ENCODE measurements at places on chromosomes 1 and 21.

GRCh38 chr1:192762265-192762664 is 46.6 kb upstream of the RGS2 start:
- DNase-seq = no peak

DNA sequence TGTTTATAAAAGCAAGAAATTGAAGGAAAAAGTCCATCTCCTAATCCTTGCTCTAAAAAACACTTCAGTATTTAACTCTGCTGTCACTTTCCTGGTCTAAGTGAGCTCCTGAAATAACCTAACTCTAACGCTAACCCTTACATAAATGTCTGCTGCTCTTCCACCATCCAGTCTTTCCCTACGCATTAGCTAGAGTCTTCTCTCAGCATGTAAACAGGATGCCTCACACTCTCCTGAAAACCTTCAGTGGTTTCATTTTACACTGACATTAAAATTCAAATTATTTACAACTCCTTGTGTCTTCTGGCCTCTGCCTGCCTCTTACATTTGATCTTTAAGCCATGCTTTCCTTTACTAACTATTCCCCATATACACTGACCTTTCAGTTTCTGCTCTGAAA is 697.6 kb upstream of the CXADR start:
- no peak for DNase-seq

DNA sequence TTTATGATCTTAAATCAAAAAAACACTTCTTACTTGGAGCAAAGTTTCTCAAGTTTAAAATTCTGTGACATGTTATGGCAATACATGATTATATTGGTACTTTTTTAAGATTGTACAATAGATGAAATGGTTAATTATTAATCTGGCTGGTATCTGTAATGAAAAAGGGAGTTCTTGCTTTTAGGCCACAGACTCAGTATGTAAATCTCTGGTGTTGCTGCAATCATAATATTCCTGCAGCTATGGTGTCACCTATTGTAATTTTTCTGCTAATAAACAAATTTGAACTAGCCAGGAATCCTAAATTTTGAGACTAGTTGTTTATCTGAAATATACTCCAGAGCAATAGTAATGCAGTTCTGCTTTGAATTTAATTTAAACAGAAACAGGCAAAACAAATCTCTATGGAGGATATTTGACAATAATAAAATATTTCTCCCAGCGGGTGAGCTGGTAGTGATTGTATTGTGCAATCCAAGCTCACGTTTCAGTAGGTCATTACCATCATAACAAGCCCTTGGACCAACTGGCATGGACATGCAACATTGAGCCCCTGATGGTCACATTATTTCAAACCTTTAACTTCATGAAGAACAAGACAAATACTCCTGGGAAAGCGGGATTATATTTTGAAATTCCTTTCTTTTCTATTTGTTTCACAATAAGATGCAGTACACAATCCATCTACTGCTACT is 77.2 kb upstream of the USH2A start:
- no peak for DNase-seq

- no peak for DNase-seq
These were observed 12.5 kb downstream of the S100A7A start for GRCh38 chr1:153428791-153429190.

- peak; percentile 73 for DNase-seq
These were observed 5.3 kb upstream of the TUFT1 start for GRCh38 chr1:151534662-151535278.

- DNase-seq = no peak
These were observed 215.5 kb downstream of the KCNJ6 start for GRCh38 chr21:37700641-37701202.

- DNase-seq = no peak
These were observed 82.3 kb downstream of the PLPP3 start for GRCh38 chr1:56496821-56497772.

DNA sequence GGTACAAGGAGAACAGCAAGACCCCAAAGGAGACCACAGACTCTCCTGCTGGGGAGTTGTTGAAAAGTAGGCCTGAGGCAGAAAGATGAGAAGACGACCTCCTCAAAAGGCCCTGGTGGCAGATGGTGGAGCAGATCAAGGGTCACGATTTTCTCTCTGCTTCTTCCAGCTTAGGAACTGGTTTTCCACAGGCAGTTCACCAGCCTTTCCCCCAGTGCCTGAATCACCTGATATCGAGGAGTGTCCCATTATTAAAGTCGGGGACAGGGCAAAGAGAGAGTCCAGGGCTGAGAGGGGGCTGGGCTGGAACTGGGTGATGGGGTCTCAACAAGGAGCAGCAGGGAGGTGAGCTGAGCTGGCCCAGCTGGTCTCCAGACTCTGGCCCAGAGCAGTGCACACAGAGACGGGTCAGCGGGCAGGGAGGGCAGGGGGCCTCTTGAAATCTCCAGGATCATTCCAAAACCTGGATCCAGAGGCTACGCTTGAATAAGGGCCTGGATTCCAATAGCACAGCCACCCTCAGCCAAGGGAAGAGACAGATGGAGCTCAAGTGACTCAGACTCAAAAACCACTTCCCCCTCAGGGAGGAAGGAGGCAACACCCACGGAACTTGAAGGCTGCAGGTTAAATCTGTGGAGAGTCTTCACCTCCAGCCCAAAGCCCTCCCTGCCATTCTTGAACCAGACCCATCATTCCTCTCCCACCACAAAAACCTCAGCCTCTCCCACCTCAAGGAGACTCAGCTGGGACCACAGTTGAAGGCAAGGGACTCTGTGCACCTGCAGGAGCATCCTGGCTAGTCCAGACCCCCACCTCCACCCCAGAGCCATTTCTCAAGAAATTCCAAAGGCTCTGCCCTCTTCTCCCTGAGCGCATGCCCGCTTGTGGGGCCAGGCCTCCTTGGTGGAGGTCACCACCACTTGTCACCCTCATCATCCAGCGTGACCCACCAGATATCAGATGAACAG is at the start of gene S100A5:
Gene S100A5, minus strand, starts transcription at position 541 of the 968 bp plus-strand sequence. CDS start 743 bp downstream, outside the sequence.
- DNase-seq = peak; percentile 51

- DNase-seq = no peak
These were observed 324.3 kb downstream of the TGFB2 start for GRCh38 chr1:218669431-218669830.

- DNase-seq = no peak
These were observed 12.9 kb downstream of the ATP1B1 start for GRCh38 chr1:169119405-169119804.

DNA sequence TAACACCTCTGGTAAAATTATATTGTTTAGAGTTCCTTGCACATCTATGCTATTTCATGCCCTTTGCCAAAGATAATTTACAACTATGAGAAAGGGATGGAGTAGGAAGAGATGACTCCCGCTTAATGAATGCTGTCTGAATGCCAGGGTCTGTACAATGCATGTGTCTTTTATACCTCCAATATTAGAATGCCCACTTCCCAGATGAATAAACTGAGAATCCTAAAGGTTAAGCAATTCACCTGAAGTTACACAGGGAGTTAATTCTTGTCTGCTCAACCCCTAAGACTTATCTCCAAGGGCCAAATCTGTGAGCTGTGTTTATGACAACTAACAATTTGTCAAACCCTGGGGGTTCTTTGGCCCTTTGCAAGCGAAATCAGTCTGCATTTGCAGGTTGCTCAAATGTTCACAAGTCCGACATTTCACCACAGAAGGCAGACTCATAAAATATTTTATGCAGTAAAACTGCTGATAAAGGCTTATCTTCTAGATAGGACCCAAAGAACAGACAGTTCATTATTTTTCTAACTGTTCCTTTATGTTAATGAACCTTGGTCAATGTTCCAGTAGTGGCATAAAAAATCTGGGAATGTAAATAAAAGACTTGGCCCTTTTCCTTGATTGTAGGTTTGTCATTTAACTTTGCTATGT is 50.2 kb upstream of the ATP1A1 start:
- no peak for DNase-seq

DNA sequence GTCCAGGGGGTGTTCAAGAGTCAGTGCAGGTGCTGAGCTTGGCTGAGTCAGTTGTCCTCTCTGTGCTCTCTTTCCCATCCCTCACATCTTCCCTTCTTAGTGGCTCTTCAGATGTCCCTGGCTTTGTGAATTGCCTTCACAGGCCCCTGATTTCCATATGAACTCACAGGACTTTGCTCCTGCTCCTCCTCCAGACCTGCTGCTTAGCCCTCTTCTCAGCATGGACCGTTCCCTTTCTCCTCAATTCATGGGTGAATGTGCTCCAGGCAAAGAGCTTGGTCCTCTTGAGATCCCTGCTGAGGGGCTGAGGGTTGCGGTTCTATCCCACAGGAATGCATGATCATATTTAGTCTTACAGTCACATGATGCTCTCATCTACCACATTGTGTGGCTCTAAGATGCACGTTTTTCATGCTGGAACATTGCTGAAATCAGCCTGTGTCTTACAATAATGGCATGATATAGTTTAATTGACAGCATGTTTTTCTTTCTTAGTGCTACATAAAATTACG is 30.5 kb downstream of the CACNA1E start:
- no peak for DNase-seq

GRCh38 chr1:180343921-180344769 is 114.1 kb downstream of the LHX4 start:
- no peak for DNase-seq

- DNase-seq = no peak
These were observed 378.3 kb downstream of the NPHP4 start for GRCh38 chr1:5613900-5614299.

- no peak for DNase-seq
These were observed 292.9 kb downstream of the PTGER3 start for GRCh38 chr1:70754701-70755100.

DNA sequence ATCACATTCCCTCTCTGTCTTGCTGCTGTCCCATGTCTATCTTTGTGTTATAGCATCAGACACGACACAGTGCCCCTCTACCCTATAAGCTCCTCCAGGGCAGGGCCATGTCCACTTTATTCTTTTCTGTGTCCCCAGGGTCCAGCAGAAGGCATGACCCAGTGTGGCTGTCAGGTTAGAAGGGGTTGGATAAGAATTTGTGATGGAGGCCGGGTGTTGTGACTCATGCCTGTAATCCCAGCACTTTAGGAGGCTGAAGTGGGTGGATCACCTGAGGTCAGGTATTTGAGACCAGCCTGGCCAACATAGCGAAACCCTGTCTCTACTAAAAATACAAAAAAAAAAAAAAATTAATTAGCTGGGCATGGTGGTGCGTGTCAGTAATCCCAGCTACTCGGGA is 26.3 kb upstream of the RNF19B start:
- no peak for DNase-seq

GRCh38 chr21:19181604-19182140 is 778.1 kb upstream of the TMPRSS15 start:
- DNase-seq = no peak

- DNase-seq = no peak
These were observed 34.8 kb downstream of the CASZ1 start for GRCh38 chr1:10761503-10762152.

DNA sequence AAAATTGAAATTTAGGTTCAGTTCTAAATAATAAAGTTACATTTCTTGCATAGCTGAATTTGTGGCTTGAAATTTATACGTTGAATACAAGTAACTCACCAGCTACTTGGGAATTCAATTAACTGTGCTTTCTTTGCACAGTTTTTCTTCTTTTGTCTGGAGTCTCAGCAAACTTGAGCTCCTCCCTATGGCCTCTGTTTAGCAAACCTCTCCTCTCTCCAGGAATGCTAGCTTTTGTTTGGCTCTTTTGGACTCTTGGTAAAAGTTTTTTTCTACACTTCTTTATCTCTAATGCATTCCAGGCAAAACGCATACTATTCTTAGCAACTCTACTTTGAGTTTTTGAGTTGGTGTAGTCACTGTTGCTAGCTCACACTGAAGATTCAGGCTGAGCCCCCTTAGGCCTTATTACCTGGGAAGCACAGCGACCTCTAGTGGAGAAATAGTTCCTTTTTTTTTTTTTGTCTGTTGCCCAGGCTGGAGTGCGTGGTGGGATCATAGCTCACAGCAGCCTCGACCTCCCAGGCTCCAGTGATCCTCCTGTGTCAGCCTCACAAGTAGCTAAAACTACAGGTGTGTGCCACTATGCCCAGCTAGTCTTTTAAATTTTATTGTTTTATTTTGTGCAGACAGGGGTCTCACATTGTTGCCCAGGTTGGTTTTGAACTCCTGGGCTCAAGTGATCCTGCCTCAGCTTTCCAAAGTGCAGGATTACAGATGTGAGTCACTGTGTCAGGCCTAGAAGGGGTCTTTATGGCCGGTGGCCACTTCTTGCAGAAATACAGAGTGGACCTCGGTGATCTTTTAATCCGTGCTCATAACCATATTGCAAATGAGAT is 61.7 kb downstream of the CASQ2 start:
- no peak for DNase-seq

DNA sequence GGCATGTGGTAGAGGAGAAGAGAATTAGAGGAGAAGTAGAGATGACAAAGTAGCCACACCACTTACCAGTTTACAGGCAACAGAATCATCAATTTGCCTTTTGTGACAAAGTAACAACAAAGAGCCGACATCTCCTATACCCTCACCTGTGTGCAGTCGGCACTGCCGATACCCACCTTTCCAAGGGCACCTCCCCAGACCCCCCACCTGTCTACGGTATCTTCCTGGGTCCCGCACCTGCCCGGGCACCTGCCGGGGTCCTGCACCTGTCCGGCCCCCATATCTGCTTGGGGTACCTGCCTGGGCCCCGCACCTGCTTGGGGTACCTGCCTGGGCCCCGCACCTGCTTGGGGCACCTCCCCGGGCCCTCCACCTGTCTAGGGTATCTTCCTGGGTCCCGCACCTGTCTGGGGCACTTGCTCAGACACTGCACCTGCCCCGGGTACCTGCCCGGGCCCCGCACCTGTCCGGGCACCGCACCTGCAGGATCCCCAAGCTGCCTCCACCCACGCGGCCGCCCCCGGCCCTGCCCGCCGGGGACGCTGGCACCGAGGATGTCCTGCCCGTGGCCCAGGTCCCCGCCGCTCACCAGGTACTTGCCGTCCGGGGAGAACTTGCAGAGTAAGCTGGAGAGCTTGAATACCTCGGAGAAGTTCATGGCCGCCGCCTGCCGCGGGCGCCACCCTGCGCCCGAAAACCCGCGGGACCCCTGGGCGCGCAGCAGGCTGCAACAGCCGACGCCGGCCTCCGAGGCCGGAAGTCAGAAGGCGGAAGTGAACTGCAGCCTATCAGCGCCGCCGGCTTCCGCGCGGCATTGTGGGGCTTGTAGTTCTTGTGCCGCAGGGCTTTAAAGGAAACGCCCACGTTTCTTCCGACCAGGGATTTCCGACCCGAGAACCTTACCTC is at the start of gene WRAP73:
Gene WRAP73, minus strand, starts transcription at position 762 of the 906 bp plus-strand sequence. Its CDS starts 104 bp downstream, at position 658.
- peak; percentile 86 for DNase-seq

GRCh38 chr1:202659541-202659940 is 50.7 kb downstream of the SYT2 start:
- no peak for DNase-seq

DNA sequence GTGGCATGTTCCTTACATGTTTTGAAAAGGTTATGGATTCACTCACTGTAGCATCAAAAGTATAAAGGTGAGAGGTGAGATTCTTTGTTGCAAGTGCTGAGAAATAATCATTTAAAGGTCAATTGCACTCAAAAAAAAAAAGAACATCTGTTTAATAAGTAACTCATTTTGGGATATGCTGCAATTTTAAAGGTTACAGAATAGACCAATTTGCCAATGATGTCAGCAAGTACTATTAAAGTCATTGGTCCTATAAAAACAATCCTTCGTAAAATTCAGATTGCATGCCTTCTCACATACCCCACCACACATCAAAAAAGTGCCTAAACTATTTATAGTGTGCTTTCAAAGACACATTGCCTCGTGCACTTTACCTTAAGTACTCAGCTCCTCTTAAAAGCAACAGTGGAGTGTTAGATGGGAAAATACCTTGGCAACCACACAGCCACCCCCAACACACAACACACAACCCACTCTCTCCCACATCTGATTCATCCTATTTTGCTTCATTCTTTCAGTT is 218.2 kb upstream of the ADGRL2 start:
- no peak for DNase-seq

- no peak for DNase-seq
These were observed 32.8 kb upstream of the PTBP2 start for GRCh38 chr1:96688767-96689166.

Measured in activated T-cell treated with anti-CD3 and anti-CD28 coated beads, Interleukin-2, amount 50 U/mL, for 4 hours (primary cell).